ENCODE measurements at places on chromosomes 4 and X.

DNA sequence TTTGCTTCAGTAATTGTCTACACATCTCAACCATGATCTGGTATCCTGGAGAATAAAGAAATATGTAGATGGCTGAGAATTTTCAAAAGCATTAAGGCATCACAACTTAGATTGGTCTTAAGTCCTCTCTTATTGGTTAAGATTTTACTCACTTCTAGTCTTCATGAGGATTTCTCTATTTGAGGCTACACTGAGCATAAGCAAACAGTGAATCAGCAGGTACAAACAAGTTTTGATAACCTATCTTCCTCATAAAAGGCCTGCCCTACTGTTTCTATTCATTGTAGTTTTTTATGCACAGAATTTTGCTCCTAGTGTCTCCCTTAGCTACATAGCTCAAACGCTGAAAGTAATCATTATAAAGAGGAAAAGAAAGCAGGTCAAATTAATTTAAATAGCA, 460.7 kb upstream of the RPS6KA3 start:
- no peak for DNase-seq

GRCh38 chrX:32538554-32538953, 672.8 kb downstream of the DMD start:
- no peak for DNase-seq

GRCh38 chr4:68606240-68606639, 30.1 kb upstream of the UGT2B17 start:
- DNase-seq = no peak

DNA sequence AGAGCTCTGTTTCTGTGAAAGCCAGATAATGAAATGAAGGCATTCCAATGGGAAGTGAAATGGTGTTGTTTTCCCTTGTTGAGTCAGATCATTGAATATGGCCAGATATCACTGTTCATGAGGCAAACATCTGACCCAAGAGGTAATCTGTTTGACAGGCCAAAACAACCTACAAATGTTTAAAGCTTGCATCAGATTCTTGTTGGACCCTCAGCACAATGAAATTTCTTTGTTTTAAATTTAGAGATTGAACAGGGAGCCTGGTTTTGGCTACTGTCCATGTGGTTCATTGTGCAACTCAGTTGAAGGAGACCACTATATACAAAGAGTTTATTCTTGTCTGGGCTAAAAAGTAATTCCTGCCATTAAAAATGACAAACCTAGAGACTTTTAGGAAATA, 159.1 kb downstream of the AFF2 start:
- DNase-seq = no peak

- no peak for DNase-seq
These were observed 34.5 kb downstream of the TSPAN7 start for GRCh38 chrX:38595801-38596200.

GRCh38 chr4:140343303-140343702, 30.1 kb upstream of the SCOC start:
- no peak for DNase-seq

GRCh38 chr4:123265443-123265842, 131.2 kb upstream of the SPRY1 start:
- DNase-seq = no peak

GRCh38 chr4:39097290-39097689, 35.3 kb downstream of the KLHL5 start:
- DNase-seq = no peak

- no peak for DNase-seq
These were observed 119.6 kb downstream of the BTC start for GRCh38 chr4:74674750-74675149.

DNA sequence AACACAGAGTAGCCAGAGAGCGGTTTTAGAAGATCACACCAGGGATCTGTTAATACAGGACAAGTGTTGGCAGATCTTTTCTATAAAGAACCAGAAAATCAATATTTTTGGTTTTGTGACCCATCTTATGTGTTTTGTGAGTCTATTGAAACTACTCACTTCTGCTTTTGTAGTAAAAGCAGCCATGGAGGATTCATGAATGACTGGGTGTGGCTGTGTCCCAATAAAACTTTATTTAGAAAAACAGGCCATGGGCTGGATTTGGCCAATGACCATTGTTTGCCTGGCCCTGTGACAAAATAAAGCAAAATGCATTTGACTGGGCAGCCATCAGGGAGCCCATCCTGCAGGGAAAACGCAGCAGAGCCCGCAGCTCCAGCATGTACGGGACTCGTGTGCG, 99.9 kb upstream of the ADRA2C start:
- DNase-seq = no peak

DNA sequence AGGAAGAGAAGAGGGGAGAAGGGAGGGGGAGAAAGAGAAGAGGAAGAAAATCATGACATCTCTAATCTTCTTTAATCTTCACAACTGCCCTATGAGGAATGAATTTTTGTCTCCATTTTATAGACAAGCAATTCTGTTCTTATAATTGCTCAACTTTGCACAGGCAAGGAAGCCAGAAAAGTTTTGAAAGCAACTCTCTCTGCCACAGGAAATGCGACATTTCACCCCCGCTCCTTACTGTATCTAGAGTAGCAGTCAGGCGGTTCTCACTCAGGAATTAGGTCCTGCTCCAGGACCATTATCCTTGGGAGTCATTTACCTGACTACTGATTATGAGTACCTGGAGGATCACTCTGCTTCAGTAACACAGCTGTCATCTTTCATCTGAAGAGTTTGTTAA, 69.2 kb upstream of the FAM9A start:
- DNase-seq = no peak

DNA sequence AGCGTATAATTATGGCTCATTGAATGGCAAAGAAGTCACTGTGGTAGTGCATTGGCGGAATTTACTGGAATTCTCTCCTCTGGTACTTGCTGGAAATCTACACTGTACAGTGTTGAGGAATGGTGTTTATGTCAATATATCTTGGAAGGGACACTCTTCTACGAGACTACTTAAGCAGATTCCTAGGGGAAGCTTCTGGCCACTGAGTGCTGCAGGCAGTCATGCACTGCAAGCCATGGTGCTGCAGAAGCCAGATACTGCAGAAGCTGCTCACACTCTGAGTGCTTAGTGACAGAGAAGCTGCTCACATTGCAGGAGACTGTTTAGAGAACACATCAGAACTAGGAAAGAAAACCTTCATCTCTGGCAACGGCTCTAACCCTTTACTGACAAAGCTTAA, 725.0 kb downstream of the CCSER1 start:
- no peak for DNase-seq

- DNase-seq = no peak
These were observed 1.1 kb downstream of the FSTL5 start for GRCh38 chr4:162162672-162163071.

All from CD4-positive, alpha-beta T cell treated with Interferon alpha-2 for 1 hour (primary cell).